ENCODE measurements at places on chromosomes 5 and 9.

DNA sequence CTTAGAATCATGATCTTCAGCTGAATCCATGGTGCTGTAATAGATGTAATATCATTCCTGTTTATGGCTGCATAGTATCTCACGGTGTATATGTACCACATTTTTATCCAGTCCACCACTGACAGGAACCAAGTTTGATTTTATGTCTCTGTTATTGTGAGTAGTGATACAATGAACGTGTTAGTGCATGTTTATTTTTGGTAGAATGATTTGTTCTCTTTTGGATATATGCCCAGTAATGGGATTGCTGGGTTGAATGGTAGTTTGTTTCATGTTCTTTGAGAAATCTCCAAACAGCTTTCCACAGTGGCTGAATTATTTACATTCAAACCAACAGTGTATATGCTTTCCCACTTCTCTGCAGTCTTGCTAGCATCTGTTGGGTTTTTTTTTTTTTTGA lies 175.1 kb upstream of the CDH10 start:
- no peak for DNase-seq

GRCh38 chr9:112380102-112380824 lies at the start of gene HSDL2:
Gene HSDL2, plus strand, starts transcription at chr9:112380108. Its CDS starts 56 bp downstream, at chr9:112380164.
- peak; percentile 51 for DNase-seq

DNA sequence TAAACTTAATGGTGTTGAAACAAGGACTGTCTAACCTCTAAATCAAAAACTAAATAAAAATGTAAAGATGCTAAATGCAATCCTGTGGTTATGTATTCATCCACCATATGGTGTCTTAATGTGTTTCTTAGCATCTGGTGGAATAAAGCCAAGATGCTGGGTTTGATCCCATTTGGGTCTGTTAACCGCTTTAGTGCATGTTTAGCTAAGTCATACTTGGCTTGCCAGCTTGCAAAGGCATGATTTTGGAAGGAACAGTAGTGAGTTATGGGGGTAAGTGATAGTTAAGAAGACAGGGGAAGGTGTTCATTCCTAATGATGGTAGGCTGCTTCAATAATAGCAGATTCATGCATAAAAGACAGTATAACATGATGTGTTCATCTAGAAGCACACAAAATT lies 139.0 kb upstream of the SLC27A6 start:
- no peak for DNase-seq

DNA sequence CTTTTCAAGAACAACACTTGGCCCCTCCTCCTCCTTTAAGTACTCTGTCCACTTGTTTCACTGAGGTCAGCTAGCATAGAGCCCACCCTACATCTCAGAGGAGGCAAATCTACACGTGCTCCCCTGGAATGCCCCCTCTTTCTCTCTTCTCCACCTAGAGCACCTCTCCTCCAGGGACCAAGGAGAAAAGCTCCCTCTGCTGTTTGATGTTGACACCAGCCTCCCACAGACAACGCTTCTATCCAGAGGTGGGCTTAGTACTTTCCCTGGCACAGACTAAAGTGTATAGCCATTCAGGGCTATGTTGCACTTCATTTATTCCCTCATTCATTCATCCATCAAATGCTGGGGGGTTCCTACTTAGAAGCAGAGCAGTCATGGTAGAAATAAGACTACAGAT lies 68.2 kb upstream of the TAF1L start:
- no peak for DNase-seq

DNA sequence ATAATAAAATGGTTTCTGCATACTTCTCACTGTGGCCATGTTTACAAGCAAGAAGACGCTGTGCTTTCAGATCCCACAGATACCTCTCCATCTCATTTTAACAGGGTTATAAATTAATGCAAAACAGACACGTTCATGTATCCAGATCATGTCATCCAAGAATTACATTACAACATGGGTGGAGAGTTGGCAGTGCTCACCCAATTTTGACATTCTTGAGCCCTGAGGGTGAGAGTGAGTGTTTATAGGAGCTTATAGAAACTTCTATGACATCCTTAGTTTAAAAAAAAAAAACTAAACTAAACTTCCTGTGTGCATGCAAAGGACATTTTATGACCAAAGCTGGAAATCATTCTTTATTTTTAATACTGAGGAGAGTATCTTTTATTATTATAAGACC lies 9.1 kb downstream of the PRKACG start:
- no peak for DNase-seq

DNA sequence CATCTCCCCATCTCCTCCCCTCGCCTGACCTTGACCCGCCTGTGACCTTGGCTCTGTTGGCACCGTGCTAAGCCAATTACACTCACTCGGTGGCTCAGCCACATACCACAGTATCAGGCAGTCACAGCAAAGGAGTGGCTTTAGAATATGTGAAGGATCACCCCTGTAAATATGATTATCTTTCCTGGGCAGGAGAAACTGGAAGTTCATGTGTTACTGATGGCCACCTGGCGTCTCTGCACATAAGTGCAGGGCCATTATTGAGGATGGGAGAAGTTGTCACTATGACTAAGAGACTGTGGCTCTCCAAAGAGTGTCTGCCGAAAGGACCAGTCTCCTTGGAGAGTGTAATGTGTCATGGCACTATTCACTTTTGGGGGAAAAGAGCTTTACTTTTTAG lies 116.9 kb upstream of the S1PR3 start:
- no peak for DNase-seq

GRCh38 chr5:8844206-8844605 lies 701.7 kb downstream of the SEMA5A start:
- DNase-seq = no peak

GRCh38 chr5:58327289-58327688 lies 132.6 kb downstream of the PLK2 start:
- DNase-seq = no peak
